ENCODE measurements at places on chromosomes 7 and 10.

DNA sequence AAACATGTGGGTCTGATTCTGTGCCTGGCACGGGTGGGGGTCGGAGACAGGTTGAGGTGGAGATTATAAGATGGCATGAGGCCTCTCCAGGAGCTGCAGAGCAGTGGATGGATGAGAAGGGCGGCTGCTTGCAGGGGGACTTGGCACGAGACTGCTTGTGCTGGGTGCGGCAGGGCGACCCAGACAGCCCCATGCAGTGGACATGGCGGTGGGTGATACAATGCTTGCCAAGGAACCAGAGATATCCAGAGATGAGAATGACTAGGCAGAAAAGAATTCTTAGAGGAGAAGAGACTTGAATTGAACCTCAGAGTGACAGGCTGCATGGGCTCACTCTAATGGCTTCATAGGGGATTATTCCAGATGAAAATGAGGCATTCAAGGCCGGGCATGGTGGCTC lies 145.4 kb downstream of the NEURL1 start:
- no peak for DNase-seq

GRCh38 chr10:549391-549790 lies 140.1 kb downstream of the DIP2C start:
- DNase-seq = no peak

DNA sequence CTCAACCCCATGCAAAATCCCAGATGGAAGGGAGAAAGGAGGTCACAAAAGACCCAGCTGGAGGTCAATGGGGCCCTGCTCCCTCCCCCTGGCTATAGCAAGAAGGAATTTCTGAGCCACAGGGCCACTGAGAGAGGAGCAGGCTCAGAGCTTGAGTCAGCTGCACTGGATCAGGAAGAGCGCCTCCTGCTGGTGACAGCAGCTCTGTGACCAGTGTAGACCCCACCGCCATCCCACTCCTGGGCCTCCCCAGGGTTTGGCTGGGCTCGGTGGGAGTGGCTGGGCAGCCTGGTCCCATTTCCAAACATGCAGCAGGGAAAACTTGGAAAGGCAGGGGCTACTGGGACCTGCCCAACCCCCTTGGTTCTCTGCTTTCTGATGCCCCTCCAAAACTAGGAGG lies 31.5 kb upstream of the PRLHR start:
- no peak for DNase-seq

DNA sequence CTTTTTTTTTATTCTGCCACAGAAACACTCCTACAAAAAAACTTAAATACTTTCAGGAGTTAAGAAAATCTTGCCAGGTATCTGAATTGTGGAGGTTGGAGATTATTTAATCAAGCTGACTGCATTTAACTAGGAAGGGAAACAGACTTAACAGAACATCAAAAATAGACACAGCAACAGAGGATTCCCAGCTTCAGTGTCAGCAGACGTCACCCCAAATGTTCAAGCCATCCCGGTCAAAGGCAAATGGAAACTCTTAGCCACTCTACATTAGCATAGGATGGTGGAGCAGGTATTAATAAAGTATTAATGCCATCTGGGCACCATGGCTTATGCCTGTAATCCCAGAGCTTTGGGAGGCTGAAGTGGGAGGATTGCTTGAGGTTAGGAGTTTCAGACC lies 139.7 kb upstream of the SVIL start:
- DNase-seq = no peak

GRCh38 chr7:95454438-95455045 lies 19.7 kb upstream of the PON2 start:
- DNase-seq = no peak

- DNase-seq = no peak
Observed at GRCh38 chr10:76432016-76433012, 1000.9 kb downstream of the LRMDA start.

- DNase-seq = no peak
Observed at GRCh38 chr10:62708569-62708968, 96.0 kb upstream of the ADO start.

GRCh38 chr7:132650498-132650897 lies 74.2 kb upstream of the PLXNA4 start:
- DNase-seq = no peak

- no peak for DNase-seq
Observed at GRCh38 chr7:23276376-23276775, 22.8 kb upstream of the MALSU1 start.

GRCh38 chr10:29643771-29644501 lies 9.2 kb upstream of the SVIL start:
- DNase-seq = no peak

GRCh38 chr10:73253225-73253555 lies 746 bp upstream of the MRPS16 start:
- no peak for DNase-seq

All from stimulated activated CD4-positive, alpha-beta T cell treated with anti-CD3 and anti-CD28 coated beads, Interleukin-4, amount 100 ng/mL, for 1 hour (primary cell).